ENCODE measurements at places on chromosomes 16 and 17.

- DNase-seq: no peak
These were observed 746 bp upstream of the TMEM132E start for GRCh38 chr17:34578656-34579016.

DNA sequence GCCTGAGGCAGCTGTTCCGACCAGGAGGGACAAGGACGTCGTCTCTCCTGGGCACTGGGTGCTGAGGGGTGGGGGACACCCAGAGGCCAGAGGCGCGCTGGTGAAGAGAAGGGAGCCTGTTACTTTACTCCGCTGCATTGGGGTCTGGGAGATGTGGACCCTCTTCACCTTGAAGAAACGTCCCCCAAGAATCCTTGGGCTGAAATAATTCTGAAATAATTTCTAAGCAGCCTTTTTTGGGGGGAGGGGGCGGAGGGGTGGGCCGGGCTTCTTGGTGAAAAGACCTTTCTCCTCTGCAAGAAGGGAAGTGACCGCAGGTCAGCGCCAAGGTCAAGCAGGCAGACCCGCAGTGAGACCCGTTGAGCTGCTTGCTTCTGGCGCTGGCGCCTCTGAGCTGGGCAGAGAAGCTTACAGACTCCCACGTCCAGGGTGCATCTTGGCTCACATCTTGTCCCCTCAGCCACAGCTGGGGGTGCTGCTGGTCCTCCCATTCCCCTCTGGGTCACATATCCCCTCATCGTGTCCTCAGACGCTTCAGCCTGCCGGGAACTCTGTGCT is 1.1 kb downstream of the SYT17 start:
- no peak for DNase-seq

DNA sequence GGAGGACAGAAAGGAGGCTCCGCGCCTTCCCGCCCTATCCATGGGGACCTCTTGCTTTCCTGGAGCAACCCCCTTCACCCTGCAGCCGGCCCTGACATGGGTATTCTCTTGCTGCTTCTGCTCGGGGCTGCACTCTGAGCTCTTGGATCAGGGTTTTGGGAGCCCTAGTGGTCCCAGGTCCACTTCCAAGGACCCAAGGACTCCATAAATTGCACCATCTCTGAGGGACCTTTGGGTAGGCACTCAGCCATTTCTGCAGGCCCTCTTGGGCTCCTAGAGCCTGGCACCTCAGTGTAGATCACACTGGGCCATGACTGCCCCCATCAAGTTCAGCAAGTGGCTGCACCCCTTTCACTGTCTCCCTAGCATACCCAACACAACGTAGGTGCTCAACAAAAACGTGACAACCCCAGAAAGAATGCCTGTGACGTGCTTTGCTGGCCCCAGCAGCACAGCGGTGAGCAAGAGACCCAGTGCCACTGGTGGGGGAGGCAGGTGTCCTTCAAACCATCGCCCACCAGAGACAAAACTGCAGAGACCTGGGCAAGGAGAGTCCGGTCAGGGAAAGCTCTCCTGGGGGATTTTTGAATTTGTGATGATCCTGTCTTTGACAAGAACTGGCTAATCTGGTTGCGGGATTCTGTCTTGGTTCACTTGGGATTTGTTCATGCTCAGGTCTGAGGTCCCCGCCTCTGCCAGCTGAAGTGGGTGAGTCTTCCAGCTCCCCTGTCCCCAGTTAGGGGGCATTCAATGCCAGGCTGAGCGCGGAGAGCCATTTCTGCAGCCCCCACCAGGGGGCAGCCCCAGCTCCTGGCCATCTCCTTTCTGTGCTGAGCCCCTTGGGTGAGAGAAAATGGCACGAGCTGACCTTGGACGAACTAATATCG is 2.5 kb upstream of the RAB11FIP4 start:
- no peak for DNase-seq

GRCh38 chr17:67054011-67054591 is 9.7 kb downstream of the CACNG1 start:
- DNase-seq: no peak

- no peak for DNase-seq
These were observed 271.2 kb downstream of the CBLN1 start for GRCh38 chr16:49010396-49010795.

DNA sequence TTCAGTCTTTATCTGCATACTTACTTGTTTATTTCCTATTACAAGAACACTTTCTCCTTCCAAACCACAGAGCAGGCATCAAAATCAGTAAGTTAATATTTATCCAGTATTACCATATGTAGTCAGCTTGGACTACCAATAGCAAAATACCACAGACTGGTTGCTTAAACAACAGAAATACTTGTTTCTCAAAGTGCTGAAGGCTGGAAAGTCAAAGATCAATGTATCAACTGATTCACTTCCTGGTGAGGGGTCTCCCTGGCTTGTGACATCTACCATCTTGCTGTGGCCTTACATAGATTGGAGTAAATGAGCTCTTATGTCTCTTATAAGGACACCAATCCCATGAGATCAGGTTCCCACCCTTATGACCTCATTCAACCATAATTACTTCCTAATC is 2.6 kb downstream of the STXBP4 start:
- no peak for DNase-seq

DNA sequence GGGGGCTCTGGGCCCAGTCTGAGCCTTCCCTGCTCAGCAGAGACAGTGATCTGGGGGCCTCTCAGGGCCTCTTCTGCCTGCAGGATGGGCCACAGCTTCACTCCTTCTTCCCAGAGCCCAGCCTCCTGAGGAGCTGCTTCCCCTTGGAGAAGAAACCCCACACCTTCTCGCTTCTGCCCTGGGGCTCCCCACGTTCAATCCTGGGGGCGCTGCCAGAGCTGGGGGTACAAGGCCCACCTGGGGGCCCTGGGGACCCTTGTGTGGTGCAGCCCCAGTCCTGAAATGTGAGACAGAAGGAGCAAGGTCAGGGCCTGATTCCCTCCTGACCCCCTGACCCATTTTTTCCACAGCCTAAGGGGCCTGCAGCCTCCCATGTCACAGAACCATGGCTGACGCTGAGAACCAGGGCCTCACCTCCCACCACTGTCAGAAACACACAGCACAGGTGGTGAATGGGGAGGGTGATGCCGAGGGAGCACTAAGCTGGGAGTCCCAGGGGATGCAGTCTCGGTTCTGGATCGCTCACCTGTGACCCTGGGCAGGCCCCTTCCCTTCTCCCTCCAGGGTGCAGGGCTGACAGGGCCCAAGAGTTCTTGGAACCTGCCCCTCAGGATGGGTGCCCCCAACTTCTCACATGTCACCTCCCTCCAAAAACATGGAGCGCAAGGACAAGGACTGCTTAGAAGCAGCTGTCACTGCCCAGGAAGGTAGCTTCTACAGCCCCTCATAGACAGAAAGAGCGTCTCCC is 21.6 kb upstream of the MPO start:
- DNase-seq: peak; percentile 6

DNA sequence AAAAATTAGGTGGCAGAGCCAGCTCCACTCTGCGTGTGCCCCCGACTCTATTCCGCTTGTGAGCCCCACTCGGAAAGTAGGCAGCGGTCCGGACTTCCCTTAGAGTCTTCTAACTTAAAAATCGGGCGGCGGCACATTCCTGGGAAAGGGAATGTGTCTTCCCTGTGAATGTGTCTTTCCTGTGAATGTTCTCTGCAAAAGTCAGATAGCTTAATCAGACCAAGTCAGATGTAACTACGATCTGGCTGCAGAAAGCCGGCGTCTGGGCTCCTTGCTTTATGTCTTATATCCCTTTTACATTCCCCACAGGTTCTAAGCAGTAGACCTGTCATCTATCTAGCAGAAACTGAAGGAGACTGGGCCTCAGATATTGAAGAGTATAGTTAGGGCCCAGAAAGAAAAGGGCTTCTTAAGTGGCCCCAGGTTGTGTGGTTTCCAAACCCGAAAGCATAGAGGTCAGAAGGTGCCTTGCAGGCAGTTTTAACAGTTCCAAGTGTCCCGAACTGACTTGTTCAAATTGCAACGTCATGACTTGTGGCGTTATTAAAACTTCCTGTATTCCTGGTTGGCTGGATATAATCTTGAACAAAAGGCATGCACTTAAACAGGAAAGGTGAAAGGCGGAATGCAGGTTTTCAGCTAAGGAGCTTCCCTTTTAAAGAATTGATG is 601 bp downstream of the PHKB start:
- DNase-seq: no peak

DNA sequence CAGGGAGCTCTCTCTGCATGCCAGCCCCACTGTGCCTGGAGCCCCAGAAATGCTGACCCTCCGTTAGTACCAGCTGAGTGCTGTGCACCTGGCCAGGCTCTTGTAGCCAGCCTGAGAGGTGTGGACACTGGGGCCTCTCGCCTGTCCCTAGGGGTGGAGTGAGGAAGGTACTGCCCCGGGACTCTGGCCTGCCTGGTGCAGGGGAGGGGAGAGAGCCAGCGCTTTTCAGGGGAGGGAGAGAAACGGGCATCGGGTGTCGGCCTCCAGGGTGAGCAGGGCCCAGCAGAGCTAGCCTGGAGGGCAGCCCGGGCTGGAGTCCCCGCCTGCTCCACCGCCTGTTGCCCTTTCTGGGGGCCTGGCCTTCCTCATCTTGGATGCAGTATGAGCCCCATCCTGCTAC is 13.1 kb downstream of the MAP2K3 start:
- DNase-seq: no peak

DNA sequence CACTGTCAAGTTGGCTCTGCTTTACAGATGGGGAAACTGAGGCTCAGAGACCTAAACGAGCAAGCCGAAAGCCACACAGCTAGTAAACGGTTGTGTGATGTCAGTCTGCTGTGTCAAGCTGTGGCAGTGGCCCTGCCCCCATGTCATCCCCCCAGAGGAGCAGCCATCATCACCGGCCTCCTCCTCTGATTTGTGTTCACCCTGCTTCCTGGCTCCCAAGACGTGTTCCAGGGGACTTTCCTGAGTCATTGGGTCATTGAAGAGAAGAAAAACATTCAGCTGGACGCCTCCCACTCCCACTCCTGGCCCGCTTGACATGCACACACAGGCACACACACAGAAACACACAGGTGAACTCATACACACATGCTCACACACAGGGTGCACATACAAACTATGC is 54.0 kb upstream of the CIBAR2 start:
- no peak for DNase-seq

Measured in central memory CD8-positive, alpha-beta T cell (primary cell).